ENCODE measurements at places on chromosomes 1 and 21.

DNA sequence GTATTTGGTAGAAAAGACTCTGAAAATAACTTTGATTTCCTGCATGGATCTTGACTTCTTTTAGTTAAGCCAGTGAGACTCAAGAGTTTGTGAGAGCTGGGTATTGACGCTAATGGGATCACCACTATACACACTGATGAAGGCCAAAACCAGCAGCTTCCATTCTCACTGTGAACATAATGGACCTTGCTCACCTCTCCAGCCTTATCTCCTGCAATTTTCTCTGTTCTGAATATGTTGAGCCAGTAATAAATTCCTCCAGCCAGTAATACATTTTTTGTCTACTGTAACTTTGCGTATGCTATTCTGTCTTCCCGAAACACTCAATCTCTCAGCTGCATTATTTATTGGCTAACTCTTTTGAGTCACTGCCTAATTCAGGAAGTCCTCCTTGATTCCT, 111.6 kb upstream of the PPP2R5A start:
- no peak for DNase-seq

DNA sequence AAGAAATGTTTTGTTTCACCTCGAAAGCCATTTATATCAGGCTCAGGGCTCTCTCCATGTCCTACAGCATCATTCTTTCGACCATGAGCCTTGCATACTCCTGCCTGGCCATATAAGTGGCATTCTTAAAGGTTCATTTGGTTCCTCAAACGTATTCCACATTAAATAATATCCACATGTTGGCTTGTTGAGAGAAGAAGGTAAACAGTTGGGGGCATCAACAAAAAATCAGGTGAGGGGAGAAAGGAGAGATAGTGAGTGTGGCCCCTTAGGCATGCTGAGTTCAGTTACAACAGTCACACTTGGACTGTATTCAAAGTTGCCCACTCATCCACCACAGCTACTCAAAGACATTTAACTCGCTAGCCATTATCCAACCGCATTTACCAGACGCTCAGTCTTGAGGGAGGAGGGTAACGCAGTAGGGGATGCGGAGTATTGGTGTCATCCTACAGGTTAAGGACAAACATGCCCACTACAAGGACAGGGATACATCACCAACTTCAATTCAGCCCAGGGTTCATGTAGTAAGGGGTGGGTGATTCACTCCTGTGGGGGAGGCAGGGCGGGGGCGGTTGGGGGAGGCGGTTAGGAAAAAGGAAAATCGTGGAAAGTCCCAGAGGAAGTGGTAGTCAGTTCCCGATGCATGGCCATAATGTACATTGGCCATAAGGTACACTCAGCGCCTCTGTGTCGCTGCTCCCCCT, 1.4 kb downstream of the ZNF697 start:
- no peak for DNase-seq

- DNase-seq, result peak; percentile 79
These were observed 4.3 kb downstream of the PRMT2 start for GRCh38 chr21:46639489-46640386.

DNA sequence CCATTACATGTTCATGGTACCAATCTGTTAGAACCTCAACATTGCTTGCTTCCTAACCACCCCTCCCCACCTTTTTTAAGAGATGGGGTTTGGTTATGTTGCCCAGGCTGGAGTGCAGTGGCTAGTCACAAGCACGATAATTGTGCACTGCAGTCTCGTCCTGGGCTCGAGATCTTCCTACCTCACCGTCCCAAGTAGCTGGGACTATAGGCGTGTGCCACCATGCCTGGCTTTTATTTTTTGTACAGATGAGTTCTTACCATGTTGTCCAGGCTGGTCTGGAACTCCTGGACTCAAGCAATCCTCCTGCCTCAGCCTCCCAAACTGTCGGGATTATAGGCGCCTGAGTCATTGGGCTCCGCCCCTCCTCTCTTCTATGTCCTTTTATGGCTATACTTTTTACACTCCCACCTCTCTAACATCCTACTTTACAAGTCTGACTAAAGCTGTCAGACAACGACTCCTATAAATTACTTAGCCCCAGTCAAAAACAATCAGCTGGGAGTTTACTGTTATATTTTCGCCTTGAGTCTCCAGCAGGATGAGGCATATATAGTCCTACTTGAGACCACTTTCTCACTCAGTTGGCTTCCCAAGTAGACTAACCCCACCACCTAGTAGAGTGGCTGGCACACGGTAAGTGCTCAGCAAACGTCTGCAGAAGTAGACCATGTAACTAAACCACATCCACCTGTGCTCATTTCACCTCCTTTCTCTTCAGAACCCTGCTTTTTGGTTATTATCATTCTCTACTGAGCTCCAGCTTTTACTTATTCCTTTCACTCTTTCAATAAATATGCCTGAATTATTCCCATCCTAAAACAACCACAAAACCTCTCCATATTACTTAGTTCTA, 13.8 kb downstream of the ENSA start:
- DNase-seq, result no peak

- no peak for DNase-seq
These were observed 20.0 kb upstream of the GPR153 start for GRCh38 chr1:6280761-6281451.

DNA sequence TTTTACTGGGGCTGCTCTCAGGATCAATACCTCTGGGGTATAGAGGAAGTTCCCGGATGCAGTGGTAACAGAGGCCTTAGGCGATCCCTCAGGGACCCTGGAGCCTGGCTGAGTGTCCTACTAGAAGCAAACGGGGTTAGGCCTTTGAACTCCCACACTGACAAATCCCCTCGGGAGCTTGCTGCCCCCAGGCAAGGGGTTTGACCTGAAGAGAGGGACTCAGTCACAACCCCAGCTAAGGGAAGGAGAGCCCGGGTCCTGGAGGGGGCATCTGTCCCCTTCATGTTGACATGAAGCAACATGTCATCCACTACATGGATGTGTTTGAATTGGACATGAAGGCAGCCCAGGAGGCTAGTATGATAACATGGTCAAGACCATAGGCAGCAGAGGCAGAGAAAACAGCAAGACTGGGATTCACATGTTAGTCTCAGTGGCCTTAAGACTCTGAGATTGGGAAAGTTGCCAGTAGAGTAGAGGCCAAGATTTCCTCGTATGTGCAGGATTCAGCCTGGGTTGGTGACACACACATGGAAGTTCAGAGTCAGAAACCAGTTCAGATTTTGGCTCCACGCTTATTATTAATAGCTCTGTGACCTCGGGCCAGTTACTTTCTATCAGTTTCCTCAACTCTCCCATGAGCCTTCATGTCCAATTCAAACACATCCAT, 101.5 kb downstream of the KCNN3 start:
- DNase-seq, result no peak

DNA sequence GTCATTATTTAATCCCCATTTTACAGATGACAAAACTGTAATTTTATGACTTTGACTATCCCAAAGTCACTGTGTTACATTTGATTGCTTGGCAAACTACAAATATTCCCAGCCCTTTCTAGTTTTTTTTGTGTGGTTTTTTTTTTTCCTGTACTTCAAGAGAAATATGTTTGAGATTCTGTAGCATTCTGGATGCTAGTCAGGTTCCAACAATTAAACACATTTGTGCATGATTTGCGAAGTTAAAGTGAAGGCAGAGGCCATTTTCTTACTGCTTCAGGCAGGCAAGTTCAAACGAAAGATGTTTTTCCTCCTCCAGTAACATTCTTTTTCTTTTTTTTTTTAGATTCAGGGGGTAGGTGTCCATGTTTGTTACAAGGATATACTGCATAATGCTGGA, 107.9 kb upstream of the SERTAD4 start:
- no peak for DNase-seq

DNA sequence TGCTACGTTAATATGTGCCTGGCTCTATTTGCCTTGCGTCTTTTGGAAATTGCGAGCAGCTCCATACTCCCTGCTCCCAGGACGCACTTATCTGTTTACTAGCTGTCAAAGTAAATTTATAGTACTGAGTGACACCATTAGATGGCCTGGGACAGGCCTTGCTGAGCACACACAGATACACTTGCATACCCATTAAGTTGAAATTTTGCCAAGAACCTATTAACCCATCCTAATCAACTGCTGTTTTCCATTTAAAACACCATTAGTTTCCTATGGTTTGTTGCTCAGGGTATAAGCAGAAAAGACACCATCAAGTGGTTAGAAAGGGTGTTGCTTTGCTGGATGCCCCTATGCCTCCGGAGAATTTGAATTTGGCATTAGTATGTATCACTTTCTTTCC, 187.3 kb downstream of the SLC44A5 start:
- no peak for DNase-seq

GRCh38 chr1:221159608-221160007, 280.4 kb downstream of the HLX start:
- DNase-seq, result no peak

GRCh38 chr1:4836574-4836973, 182.2 kb downstream of the AJAP1 start:
- no peak for DNase-seq

DNA sequence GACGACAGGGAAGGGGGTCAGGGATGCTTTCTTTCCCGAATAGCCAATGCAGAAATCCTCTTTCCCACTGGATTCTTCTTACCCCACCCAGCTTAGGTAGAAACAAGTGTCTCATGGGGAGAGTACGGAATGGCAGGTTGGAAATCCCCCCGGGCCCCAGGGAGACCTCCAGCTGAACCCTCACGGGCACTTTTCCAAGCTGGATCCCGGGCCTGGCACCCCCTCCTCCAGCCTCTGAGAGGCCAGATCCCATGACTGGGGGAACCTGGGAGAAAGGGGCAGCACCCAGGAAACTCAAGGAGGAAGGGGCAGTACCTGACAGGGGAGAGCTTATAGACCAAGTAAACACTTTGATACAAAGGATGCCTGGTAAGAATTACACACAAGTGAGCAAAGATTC, 1.3 kb downstream of the PKP1 start:
- DNase-seq, result no peak

- DNase-seq, result no peak
These were observed 15.5 kb downstream of the CD101 start for GRCh38 chr1:117017062-117017461.

DNA sequence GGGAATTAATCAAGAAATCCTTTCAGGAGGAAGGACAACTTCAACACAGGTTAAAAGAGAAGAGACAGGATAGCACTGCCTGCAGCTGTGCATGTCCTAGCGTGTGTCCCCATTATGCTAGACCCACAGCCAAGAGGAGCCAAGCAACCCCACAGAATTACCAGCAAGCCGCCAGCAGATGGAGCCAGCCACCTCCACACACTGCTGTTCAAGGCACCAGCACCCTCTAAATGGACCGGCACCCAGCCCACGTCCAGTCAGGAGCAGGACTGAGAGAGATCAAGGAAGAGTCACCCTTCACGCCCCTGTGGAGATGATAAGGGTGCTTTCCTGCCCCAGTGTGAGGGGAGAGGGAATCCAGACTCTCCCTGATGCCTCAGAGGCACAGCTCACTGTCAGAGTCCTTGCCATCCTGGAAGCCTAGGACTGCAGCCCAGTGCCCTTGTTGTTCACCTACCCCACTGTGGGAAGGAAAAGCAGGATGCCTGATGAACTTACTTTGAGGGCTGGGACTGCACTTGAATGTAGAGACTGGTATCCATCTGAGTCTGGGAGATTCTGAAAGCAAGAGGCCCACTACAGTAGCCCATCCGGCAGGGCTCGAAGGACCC, 37.1 kb upstream of the CTTNBP2NL start:
- DNase-seq, result peak; percentile 44

DNA sequence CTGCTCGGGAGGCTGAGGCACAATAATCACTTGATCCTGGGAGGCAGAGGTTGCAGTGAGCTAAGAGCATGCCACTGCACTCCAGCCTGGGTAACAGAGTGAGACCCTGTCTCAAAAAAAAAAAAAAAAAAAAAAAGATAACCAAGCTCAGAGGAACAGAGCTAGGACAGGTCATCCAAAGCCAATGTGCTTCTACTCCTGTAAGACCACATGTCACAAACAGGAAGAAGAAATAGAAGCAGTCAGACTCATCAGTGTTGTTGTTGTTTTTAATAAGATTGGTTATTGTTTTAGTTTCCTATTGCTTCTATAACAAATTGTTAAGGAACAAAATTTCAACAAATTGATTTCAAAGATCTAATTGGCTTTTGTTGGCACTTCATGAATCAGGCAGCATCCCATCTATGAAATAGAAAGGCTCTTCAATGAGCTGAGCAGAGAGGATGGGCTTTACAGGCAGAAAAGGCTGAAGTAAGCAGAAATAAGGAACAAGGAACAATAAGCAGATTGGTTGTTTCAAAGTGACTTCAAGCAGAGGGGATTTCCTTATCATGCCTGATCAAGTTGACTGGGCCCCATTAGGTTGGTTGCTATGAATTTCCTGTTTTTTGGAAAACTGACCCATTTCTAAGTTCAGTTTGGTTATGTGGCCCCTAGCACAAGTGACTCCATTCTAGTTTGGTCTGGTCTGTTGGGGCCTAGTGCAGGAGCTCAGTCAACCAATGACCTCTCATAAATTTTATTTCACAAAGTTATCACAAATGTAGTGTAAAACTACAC, 6.0 kb upstream of the AKNAD1 start:
- peak; percentile 15 for DNase-seq

DNA sequence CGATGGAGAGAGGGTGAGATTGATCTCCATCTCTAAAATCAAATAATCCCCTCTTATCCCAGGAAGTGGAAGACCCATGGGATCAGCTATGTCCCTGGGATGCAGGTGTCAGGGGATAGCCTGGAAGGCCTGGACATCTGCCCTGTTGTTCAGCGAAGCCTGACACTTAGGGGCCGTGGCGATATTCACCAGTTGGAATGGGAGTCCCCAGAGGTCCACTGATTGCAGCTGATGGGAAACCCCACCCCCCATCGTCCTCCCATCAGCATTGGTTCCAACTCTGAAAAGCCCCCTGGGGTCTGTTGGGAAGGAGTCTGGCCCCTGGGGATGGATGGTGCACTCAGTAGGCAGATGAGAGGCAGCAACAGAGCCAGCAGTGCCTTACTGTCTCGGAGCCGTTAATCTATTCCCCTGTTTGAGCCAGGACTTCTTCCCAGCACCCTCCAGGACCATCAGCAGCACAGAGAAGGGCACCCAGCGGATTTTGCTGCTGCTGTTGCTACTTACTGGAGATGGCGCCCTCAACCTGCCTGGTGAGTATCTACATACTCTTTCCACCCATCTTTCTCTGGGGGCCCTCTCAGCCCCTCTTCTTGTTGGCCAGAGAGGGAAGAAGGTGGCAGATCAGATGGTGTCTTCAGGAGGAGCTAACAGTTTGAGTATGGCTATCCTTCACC, 13.4 kb downstream of the CATSPER4 start:
- no peak for DNase-seq

GRCh38 chr1:247088967-247089366, 10.4 kb upstream of the ZNF670 start:
- no peak for DNase-seq

DNA sequence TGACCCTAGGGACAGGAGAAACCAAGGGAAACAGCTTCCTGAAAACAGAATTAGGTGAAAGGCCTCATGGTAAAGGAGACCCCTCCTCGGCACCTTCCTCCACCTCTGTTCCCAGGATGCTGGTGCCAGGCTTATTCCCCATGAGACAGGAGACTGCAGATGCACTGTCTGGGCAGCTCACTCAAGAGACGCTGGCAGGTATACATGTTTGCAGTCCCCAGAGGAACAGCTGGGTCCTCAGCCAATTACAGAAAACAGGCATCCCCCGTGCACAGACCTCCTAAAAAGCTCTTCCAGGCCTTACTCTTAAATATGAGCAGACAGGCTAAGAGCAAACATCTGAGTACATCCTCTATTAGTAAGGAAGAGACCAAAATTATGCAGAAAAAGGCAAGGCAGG, 6.5 kb downstream of the CCSAP start:
- DNase-seq, result no peak

- no peak for DNase-seq
These were observed 51.5 kb downstream of the PTPRF start for GRCh38 chr1:43582162-43582566.
